PC-9 (cell line): ENCODE measurements at places on chromosomes 13 and 19. TPM values are rescaled to one million over a fixed set of nuclear protein-coding genes. Genes with fewer than 3 reads are reported as not detected.

DNA sequence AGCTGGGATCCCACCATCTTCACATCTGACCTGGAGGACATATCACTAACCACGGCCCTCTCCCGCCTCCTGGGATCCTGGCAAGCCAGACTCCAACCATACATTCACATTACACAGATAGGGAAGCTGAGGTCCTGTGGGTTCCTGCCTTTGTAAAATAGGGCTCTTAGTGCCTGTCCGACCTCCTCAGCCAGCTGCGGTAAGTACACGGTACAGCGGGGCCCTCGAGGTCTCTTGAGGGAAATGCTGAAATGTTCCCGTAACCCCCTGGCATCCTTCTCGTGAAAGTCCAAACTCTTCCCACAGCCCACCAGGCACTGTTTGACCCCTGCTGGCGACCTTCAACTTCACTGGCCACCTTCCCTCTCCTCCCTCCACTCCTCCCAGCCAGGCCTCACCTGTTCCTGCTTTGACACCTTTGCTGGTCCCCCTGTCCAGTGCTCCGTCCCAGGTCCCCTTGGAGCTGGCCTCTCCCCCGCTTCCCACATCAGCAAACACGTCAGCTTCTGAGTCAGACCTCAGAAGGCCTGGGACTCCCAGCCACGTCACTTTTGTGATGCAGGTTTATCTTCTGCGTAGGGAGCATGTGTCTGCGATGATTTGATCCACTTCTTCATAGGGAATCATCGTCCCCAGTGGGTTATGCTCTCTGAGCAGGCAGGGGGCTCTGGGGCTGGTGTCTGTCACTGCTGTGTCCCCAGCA, 8.8 kb upstream of the GNG7 start:
- no peak for DNase-seq

DNA sequence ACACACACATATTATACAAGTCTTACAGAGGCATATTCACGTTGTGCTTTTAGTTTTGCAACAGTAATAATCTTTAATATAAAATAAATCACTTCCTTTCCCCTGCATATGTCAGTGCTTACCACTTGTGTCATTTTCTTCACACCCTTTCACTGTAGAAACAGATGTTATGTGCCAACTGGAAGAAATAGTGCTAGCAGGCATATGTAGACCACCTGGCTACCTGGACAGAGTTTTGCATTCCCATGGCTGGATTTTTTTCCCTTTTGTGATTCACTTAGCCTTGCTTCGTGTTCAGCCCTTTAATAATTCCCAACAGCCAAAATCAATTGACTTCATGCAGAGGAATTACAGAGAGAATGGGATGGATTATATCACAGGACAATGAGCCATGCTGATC, 399.1 kb upstream of the SPRY2 start:
- no peak for DNase-seq

DNA sequence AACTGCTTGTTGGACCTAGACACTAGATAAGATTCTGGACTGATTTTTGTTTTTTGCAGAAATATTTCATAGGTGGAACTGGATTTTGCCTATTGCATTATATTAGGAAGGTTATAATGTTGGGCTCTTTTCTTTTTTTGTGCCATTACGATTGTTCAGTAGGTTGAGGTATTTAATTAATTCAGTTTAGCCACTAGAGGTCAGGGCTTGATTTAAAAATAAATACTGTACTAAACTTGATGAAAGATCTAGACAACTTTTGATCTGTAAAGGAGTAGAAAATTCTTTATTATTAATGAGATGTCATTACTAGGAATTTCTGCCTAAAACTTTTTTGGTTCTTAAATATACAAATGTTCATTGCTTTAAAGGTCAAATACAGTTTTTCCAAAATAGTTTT, 15.2 kb upstream of the SUPT20H start:
- DNase-seq: no peak

The PSPN gene
- 1.3 TPM in 2 replicates for total RNA-seq

DNA sequence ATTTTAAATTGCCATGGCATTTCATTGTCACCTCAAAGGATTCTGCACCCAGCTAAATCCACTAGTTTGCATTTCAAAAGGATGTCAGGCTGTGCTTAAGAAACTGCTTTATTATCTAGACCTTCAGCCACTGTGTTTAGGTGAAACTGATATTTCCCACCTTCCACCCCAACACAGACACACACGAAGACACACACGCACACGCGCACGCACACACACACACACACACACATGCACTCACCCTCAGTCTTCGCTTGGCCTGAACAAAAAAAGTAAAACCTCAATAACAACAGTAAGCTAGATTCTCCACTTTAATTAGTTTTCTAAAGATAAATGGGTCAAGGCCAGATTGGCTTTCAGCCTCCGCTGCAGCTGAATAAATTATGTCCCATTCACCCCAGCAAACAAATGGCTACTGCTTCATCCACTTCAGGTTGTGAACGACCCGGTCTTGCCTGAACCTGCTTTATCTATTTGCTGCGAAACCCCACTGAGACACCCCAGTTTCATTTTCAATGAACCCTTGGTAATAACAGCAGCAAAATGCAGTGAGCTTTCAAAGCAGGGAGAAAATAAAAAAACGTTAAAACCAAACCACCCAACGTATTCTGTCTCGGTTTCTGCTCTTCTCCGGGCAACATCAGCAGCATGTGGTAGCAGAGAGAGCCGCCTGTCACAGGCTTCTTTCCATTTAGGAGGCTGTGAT, 166.8 kb downstream of the DCT start:
- DNase-seq: no peak

DNA sequence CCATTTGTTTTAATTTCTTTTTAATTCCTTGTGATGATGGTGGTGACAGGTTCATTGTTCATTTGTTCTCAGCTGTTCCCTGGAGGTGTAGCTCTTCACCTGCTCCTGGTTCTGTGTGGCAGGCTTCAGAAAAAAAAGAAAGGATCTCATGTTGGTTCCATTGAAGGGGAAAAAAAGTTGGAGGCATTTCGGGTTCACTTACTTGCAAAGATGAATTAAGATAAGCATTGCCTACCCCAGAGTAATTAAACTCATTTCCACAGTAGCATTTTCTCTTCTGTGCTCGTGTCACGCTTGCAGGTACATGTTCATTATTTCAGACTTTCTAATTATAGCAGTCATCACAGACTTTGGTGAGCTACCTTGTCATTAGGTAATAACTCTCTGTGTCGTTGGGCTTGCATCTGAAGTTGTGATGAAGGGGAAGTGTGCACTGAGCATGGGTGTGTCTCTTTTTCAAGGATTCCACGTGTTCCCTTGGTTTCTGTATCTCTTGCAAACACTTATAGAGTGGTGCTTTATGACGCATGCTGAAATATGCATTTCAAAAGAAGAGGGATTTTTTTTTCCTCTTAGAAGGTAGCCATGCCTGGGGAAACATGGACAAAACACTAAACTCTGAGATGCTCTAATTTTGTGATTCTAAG, 69.1 kb downstream of the MTUS2 start:
- DNase-seq: no peak

GRCh38 chr13:92804346-92804745, 422.3 kb upstream of the GPC6 start:
- DNase-seq: no peak

DNA sequence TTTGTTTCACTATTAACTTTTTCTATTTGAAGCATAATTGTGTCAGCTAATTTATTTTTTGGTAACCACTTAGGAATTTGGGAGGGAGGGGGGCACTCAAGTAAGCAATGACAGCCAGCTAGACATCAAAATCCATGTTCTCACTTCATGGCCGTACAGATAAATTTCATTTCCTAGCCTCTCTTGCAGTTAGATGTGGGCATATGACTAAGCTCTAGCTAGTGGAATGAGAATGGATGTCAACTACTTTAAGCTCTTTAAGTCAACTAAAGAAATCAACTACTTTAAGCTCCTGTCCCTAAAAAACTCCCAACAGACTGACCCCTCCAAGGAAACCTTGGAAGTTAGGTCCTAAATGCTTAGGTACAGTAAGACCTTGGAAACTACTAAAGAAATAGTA, 92.0 kb downstream of the KCNRG start:
- DNase-seq: no peak

GRCh38 chr13:53276265-53276664, 247.7 kb downstream of the OLFM4 start:
- DNase-seq: no peak

The IGLON5 gene
- total RNA-seq: not detected in 2 replicates

- DNase-seq: no peak
Measured at GRCh38 chr19:45475537-45476291, 7.9 kb downstream of the FOSB start.

DNA sequence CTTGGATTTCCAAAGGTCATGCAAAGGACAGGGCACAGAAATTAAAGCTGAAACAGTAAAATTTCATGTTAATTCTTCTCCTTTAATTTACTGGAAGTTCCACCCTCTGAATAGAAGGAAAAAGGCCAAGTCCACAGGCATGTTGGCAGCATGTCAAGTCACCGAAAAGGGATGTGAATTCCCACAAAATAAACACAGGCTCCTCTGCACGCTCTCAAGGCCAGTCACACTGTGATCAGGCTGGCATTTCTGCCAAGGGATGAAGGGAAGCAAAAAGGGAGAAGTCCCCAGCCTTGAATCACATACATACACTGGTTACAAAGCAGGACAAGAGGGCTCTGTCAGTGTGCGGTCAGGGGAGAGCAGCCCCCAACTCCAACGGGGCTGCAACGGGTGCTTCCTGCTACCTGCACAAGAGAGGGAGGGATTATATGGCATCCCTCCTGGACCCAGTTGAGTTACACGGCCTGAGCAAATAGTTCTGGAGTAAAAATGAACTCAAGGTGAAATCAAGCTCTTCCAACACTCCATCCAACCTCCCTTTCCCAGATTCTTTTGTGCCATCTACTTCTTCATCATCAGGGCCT, 6.9 kb downstream of the DCLK1 start:
- DNase-seq: no peak

DNA sequence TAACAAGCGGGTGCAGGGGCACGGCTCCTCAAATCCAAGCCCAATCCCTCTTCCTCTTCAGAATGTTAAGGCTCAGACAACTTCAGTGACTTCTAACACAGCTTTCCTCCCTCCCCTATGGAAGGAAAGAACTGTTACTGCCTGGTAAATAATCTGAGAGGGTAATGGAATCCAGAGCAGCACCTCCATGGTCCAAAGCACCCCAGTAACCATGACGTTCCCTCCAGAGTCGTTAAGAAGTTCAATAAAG, 969 bp downstream of the AKT2 start:
- no peak for DNase-seq

DNA sequence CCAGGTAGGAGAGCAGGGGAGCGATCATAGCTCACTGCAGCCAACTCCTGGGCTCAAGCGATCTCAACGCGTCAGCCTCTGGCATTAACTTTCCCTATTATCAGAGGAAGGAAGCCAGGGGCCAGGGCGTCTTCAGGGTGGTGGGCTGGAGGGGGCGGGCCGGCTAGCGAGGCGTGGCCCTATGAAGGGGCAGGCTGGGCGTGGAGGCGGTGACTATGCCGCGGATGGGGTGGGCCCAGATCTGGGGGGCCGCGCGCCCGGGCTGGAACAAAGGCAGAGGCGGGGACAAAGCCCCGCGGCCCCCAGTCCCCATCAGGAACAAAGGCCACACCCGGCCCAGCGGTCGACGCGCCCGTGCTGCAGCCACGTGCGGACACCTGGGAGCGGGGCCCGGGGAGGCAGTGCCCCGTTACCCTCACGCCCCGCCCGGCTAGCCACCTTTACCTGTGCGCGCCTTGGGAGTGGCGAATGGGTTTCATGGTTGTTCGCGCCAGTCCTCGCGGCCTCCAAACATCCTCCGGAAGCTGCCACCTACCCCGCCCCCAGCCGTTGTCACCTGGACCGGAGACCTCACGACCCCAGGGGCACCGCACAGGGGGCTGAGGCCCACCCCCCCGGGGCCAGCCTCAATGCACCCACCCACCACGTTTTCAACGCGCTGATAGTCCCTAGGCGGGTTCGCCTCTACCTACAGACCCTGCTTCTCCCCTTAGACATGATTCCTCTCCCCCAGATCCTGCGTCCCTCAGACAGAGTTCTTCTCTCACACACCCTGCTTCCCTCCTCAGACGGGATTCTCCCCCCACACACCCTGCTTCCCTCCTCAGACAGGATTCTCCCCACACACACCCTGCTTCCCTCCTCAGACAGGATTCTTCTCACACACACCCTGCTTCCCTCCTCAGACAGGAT, 5.4 kb upstream of the TRIM28 start:
- no peak for DNase-seq

- DNase-seq: no peak
Measured at GRCh38 chr19:45981350-45981749, 7.7 kb upstream of the NOVA2 start.

- peak; percentile 85 for DNase-seq
Measured at GRCh38 chr19:45506246-45506988, 862 bp upstream of the VASP start.

The SMAD9 gene
- total RNA-seq: 0.94 and 1.4 TPM in 2 replicates

- no peak for DNase-seq
Measured at GRCh38 chr19:18939922-18940768, 872 bp downstream of the HOMER3 start.

The ERFL gene
- 0.65 and 0.98 TPM in 2 replicates for total RNA-seq

- DNase-seq: peak; percentile 96
Measured at GRCh38 chr13:98746968-98747367, 5.5 kb downstream of the SLC15A1 start.

The B3GNT8 gene
- total RNA-seq: 0.20 TPM in 1 of 2 replicates, not detected in the other

The MED25 gene
- total RNA-seq: 92.2 and 99.6 TPM in 2 replicates

GRCh38 chr19:1896508-1896907, 8.7 kb upstream of the ADAT3 start:
- DNase-seq: no peak

The CDC34 gene
- 93.3 and 98.2 TPM in 2 replicates for total RNA-seq

DNA sequence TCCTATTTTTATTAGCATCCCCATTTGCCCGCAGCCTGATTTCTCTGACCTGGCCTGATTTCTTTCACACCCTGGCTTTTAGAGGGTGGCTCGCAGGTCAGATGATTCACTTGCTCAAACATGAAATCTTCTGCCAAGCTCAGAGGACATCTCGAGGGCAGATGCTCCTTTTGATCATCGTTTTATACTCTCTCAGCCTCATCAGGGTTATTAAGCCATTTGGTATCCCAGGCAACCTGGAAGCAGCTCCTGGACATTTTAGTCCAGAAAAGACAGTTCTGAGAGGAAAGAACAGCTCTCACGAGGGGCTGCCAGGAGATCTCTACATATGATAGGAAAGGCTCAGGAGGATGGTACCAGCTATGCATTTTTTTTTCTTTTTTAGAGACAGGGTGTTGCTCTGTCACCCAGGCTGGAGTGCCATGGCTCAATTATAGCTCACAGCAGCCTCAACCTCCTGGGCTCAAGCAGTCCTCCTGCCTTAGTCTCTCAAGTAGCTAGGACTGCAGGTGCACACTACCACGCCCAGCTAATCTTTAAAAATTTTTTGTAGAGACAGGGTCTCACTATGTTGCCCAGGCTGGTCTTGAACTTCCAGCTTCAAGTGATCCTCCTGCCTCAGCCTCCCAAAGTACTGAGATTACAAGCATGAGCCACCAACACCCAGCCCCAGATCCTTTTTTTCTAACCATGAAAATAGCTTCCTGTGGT, 165.4 kb downstream of the KATNAL1 start:
- DNase-seq: no peak

GRCh38 chr19:53865918-53866864, 1.5 kb upstream of the MYADM start:
- DNase-seq: peak; percentile 74

The CABP5 gene
- not detected in 2 replicates for total RNA-seq

- no peak for DNase-seq
Measured at GRCh38 chr19:45224645-45225044, 20.6 kb downstream of the EXOC3L2 start.
